Activated CD4-positive, alpha-beta T cell treated with anti-CD3 and anti-CD28 coated beads for 1 hour (primary cell): ENCODE measurements at places on chromosomes 5 and 9.
A peak's percentile ranks its signal among the peaks of the same experiment; 100 is the strongest.

- DNase-seq: no peak
Measured at GRCh38 chr9:135480071-135480939, 723 bp downstream of the PPP1R26 start.

DNA sequence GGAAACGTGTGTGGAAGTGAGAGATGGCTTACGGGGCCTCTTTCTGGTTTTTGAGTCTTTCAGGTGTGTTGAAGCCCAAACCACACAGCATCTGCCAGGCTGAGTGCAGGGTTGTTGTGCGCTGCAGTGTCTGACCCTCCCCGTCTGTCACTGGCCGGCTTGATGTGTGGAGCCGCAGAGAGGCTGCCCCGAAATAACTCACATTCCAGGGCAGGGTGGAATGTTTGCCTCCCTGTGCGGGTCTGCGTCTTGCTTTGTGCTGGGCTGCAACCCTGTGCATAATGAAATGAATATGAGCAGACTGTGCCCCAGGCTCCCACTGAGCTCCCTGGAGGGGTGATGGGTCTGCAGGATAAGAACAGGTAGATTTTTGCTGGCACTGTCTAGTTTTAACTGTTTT is 9.9 kb upstream of the PLEKHG4B start:
- no peak for DNase-seq

DNA sequence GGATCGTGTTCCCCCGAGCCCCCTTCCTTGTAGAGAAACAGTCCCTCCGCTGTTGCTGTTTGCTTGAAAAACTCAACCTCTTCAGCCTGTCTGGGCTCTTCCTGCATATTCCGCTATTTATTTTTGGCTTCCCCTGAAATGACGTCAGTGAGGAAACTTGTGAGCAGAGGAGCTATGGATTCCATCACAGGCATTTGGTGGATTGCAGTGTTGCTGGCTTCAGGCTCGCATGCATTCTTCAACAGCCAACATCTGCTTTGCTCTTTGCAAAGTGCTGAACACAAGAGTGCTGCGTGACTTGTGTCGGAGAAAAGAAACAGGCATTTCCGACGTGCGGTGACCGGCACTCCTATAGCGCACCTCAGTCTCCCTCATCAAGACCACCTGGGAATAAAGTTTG is 232.7 kb downstream of the RFK start:
- no peak for DNase-seq

DNA sequence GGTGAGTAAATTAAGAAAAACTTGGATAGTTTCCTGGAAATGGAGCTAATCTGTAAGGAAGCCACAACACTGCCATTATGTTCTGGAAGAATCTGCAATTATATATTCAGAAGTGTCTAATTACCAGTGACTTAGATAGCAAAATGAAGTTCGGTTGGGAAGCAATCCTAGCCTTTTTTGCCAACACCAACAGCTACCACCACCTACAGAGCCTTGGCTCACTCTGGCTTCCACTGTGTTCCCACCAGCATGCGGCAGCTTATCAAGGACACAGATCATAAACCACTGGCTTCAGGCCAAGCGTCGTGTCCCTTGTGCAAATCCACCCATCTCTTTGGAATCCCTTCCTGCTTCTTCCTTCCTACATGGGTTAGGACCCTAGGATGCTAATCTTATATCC is 118.0 kb upstream of the PCA3 start:
- DNase-seq: no peak

- no peak for DNase-seq
Measured at GRCh38 chr5:42720251-42720650, 36.4 kb upstream of the CCDC152 start.

DNA sequence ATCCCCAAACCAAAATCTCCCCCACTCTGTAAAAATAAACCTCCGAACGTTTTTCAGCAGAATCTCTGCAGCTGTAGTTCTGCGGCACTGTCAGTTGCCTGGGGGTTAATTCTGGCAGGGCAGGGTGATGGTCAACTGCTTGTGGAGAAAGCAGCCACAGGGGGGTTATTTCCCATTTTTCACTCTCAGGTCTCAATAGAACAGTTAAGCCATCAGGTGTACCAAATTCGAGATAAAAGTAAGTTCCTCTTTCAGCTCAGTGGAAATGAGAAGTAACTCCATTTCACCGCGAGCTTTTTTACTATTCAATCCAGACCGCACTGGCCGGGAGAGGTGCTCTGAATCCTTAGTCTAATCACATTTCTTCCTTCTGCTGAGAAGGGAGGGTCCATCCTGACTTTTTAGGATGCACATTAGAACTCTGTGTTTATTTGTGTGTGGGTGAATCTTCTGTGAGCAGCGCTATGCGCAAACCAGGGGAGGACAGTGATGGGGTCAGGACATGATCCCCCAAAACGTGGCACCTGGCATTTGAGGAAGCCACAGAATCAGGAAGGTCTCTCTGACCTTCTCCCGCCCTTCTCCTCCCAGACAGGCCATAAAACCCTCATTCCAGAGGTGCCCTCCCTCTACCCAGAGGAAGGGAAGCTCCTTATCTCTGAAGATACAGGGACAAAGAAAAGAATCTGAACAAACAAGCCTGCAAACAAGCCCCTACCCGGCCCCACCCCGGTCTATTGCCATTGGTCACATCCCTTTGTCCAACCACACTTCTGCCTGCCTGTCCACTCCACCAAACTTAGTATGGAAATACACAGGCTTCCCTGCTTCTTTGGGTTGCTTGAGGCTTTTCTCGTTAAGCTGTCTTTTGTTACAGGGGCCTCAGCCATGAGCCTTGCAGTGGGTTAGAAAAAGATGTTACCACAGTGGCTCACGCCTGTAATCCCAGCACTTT is 229.0 kb downstream of the ROR2 start:
- no peak for DNase-seq

DNA sequence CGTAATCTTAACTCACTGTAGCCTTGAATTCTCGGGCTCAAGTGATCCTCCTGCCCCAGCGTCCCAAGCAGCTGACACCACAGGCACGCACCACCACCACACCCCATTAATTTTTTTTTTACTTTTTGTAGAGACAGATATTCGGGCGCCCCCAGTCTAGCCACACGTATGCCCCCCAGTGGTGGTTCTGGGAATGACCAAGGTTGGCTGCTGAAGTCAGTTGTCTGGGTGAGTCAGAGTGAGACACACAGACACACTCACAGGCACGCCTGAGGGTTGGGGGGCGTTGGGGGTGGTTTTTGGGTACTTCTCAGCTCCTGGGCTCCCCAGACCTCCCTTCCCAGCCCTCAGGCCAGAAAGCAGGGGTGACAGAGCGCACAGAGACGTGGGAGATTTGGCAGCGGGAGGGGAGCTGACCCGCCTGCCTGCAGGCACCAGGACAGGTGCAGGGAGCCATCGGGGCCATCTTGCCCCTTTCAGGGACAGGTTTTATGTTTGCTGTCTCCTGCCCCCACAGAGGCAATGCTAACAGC is 4.2 kb upstream of the ENTPD8 start:
- DNase-seq: peak; percentile 75

- no peak for DNase-seq
Measured at GRCh38 chr5:64269164-64269563, 103.5 kb downstream of the RNF180 start.

GRCh38 chr5:145718956-145719355 is 116.2 kb downstream of the PRELID2 start:
- DNase-seq: no peak

- no peak for DNase-seq
Measured at GRCh38 chr9:108551030-108551841, 304.6 kb downstream of the ACTL7B start.

DNA sequence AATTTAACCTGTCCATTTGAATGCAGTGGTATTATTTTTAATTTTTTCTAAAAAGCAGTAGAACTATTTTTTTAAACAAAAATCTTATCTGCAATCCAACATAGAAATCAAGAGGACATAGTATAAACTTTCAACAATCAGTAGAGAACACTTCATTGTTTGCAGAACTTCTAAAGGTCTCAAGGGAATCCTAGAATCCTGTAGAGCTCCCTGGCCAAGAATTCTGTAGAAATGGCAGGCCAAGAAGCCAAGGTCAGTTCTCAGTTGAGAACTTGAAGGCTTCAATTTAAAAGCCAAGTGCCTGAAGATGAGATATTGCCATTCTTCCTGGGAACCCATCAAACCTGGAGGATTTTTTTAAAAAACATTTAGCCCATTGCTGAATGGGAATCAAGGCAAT is 199.2 kb upstream of the KLF4 start:
- no peak for DNase-seq

- no peak for DNase-seq
Measured at GRCh38 chr5:14577079-14577725, 4.4 kb upstream of the OTULINL start.

GRCh38 chr9:138023394-138024124 is 146.0 kb downstream of the CACNA1B start:
- no peak for DNase-seq

DNA sequence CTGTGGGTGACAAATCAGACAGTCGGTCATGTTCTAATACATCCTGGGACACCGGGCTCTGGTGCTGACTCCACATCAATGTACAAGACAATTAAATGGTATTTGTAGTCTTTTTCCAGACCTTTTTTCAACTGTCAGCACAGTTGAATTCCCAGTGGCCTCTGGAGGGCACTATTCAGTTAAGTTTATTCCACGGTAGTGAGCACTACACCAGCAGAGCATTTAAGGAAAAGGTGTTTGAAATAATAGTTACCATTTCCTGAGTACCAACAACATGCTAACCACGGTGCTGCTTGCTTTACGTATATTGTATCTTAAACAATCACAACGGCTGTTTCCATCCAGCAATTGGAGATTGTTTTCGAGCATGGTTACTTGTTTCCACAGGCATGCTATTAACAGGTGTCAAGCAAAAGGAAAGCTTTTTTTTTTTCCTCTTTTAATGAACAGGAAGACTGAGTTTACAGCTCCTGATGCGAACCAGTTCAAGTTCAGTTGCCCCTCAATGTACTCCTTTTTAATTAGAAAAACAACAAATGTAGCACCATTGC is 186.7 kb downstream of the PDZD2 start:
- peak; percentile 8 for DNase-seq

DNA sequence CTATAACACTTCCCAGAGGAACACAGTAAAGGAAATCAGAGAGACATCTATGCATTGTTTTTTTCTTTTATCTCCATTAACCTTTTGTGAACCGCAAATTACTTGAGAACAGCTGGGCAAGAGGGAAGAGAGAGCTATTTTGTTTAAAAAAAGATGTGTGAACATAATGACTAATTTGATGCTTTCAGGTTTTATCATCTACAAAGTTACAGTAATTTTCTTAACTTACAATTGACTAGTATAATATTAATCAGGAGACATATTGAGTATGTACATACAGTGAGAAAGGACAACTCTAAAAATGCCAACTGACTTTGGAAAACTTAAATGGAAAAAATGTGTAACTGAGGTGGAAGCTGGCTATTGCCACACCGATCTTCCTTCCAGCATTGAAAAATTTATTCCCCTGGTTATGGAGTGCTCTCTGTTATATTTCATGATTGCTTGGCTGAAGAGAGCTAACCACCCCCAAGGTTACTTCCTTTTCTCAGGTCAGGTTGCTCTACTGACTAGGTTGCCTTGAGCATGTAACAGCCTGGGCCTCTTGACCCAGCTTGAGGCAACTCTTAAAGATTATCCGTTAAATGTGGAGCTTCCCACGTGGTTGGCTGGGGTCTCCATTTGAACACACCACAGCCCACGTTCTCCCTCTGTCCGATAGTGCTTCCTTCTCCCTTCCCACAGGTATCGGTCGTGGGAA is 62.6 kb upstream of the C6 start:
- DNase-seq: no peak

- DNase-seq: no peak
Measured at GRCh38 chr9:91770229-91770628, 179.8 kb downstream of the ROR2 start.

DNA sequence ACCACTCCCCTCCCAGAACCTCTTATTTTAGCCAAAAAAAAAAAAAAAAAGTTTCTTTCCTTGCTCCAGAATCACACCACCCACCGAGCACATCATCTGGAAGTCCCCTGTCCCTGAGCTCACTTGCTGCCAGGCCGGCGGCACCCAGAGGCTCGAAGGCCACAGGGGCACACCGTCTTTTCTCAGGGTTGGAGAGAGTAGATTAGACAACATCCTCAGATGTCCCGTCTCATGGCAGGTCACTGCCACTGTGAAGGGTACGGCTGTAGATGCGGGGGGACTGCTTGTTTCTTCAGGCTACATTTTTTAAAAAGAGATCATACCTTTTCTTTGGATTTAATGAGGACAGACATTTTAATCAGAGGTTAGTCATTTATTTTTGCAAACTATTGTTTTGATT is 109.0 kb downstream of the MVB12B start:
- DNase-seq: no peak

GRCh38 chr9:91315191-91315590 is 46.5 kb downstream of the AUH start:
- no peak for DNase-seq

GRCh38 chr5:178667688-178668087 is 40.8 kb upstream of the CLK4 start:
- no peak for DNase-seq

DNA sequence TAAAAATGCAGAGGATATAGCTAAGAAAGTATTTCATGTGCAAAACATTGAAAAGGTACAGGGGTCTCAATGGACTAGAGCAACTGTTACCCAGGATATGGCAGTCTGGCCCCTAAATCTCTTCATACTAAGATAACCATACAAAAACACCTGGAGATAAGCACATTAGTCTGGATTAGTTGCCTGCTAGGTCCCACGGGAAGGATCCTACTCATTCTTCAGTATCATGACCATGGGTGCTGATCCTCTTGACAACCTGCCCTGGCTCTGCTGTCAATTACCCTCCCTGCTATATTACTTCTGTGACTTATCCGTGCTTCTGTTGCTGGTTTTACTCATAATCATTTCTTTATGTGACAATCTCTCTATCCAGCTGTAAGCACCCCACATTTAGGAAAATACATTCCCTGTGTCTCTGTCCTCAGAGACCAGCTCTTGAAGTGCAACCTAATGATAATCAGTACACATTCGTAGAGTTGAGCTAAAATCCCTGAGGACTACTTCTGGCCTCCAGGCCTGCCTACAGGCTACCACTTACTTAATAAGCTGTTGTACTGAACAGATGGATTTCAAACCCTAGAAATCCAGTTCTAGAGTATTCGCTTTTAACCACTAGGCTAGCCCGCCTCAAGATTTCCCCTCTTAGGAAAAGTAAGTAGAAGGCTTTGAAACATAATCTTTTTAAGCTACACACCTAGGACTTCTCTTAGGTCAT is 190.5 kb upstream of the OR13F1 start:
- no peak for DNase-seq

GRCh38 chr9:115978659-115979096 is 174.9 kb upstream of the PAPPA start:
- DNase-seq: no peak
